ENCODE measurements at places on chromosomes 4 and X. TPM values are rescaled to one million over a fixed set of nuclear protein-coding genes. Genes with fewer than 3 reads are reported as not detected.

DNA sequence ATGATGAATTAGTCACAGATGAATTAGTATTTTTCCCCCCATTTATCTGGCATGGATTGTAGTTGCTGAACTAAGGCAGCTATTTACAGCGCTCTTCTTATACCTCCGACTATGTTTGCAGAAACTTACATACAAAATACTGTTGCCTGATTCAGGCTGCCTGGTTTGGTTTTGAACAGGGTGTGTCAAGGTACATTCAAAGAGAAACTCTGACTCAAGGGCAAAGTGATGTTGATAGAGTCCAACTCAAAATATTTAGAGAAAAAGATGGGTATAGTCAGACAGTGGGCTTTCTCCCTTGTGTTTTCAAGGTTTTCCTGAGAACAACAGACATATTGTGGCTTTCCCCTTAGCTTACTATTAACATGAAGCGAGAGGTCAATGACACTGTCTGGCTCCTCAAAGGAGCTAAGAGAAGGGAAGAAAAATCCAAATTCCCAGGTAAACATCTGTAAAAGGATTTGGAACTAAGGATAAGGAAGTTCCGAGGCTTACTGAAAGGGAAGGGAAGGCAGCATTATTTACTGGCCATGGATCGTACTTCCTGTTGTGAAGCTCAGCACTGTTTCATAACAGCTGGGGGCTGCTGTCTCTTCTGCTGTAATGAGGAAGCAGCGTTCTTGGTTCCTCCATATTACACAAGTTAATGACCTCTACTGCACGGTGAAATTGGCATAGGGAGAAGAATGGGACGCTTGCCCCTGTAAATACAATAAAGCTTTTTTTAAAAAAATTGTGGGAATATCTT, 30.9 kb downstream of the FAM9C start:
- H3K36me3 ChIP-seq, result no peaks in the 10 kb centered on the region
- peaks cover 36% of the 10 kb centered on the region for H3K4me1 ChIP-seq
- peak overlapping the region; percentile 25 for H3K27ac ChIP-seq
- H3K27me3 ChIP-seq, result no peaks in the 10 kb centered on the region

GRCh38 chr4:1381944-1382541, 24.2 kb downstream of the NKX1-1 start:
- no peaks in the 10 kb centered on the region for H3K27me3 ChIP-seq
- H3K36me3 ChIP-seq, result no peaks in the 10 kb centered on the region
- peak overlapping the region; percentile 65 for H3K27ac ChIP-seq
- no peak for DNase-seq
- no peaks in the 10 kb centered on the region for H3K4me1 ChIP-seq

GRCh38 chr4:72323227-72323626, 245.8 kb downstream of the ADAMTS3 start:
- H3K27me3 ChIP-seq, result no peaks in the 10 kb centered on the region
- H3K36me3 ChIP-seq, result no peaks in the 10 kb centered on the region
- no peak for DNase-seq
- no peak overlapping the region for H3K27ac ChIP-seq
- H3K4me3 ChIP-seq, result no peak overlapping the region
- no peaks in the 10 kb centered on the region for H3K4me1 ChIP-seq

- no peak overlapping the region for H3K27ac ChIP-seq
- H3K27me3 ChIP-seq, result peaks cover 11% of the 10 kb centered on the region
- no peak overlapping the region for H3K4me3 ChIP-seq
- H3K4me1 ChIP-seq, result no peaks in the 10 kb centered on the region
Observed at GRCh38 chr4:107792711-107793110, 32.0 kb upstream of the SGMS2 start.

DNA sequence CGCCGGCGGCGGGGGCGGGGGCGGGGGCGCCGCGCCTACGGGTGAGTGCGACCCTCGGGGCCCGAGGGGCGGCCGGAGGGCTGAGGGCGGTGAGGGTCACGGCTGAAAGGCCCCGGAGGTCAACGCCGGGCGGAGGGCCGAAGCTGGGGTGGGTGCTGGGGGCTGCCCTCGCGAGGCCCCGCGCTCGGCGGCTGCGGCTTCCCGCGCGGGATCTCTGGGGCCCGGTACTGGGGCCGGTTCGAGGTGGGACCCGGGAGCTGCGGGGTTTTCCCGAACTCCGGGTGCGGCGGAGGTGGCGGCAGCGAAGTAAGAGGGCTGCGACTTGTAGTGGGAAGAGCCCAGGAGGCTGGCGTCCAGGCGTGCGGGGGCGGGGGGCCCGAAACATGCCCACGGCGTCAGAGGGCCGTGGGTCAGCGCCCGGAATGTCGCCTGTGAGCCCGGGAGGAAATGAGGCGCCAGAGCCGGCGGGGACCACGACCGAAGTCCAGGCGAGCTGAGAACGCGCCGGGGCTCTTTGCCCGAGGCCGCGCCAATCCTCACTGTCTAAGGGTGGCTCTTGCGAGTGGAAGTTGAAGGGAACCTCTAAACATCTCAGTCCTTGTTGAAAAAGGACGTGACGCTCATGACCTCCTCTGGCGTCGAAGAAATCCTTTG, 407 bp downstream of the IL13RA1 start:
- H3K4me3 ChIP-seq, result peak overlapping the region; percentile 79
- H3K27ac ChIP-seq, result peak overlapping the region; percentile 89
- H3K4me1 ChIP-seq, result peaks cover 62% of the 10 kb centered on the region
- no peak for DNase-seq
- H3K36me3 ChIP-seq, result no peaks in the 10 kb centered on the region
- H3K27me3 ChIP-seq, result no peaks in the 10 kb centered on the region

DNA sequence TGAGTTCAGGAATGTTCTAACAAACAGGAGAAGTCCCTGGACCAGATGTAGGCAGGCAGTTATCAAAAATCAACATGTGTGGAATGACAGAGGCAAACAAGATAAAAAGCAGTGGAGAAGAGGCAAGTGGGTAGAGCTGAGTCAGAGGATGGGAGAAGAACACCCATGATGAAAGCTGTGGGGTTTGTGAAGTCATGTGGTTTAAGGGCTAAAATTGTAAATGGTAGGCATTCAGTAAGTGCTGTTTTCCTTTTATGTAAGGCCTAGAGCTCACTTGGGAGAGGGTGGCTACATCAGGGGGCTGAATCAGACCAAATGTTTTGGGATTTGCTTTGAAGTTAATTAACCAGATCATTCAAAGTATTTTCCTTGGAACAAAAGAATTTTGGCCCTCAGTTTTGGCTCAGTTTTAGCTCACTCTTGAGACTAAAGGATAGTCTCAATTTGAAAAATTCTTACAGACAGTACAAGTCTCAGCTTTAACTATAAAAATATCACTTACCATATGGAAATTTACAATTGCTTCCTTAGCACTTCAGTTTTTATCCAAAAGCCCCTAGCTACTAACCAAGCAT, 114.5 kb upstream of the PCDH7 start:
- H3K36me3 ChIP-seq, result no peaks in the 10 kb centered on the region
- no peaks in the 10 kb centered on the region for H3K4me1 ChIP-seq
- H3K27ac ChIP-seq, result no peak overlapping the region

DNA sequence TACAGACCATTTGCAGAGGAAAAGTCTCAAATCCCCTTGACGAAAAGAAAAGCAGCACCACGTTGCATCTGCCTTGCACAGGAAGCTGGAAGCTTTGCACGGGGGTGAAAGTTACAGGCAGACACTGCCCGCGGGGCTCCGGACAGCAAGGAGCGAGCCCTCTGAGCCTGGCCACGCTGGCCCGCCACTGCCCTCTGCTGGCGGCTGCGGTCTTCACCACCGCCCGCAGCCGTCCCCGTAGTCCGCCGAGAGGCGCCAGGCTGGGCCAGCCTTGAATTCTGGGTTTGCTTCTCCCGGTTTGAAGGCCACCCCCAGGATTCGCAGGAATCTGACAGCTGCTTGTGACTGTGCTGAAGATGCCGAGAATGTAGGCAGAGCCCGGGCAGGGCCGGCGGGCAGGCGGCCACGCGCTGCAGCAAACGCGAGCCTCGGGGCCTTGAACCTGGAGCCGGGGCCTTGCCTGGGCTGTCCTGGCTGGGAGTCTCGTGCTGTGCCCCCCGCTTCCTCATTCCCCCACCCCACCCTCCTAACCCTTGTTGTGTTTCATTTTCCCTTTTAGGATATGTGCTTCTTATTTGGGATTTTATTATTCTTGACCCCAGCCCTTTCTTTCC, 49.2 kb downstream of the ENPP6 start:
- no peak overlapping the region for H3K4me3 ChIP-seq
- H3K27ac ChIP-seq, result no peak overlapping the region
- peaks cover 5% of the 10 kb centered on the region for H3K4me1 ChIP-seq
- peaks cover 5% of the 10 kb centered on the region for H3K36me3 ChIP-seq
- H3K27me3 ChIP-seq, result peaks cover 75% of the 10 kb centered on the region

- no peak overlapping the region for H3K4me3 ChIP-seq
- H3K27ac ChIP-seq, result no peak overlapping the region
- H3K4me1 ChIP-seq, result peaks cover 3% of the 10 kb centered on the region
Observed at GRCh38 chr4:25977397-25978170, 63.6 kb downstream of the SMIM20 start.

DNA sequence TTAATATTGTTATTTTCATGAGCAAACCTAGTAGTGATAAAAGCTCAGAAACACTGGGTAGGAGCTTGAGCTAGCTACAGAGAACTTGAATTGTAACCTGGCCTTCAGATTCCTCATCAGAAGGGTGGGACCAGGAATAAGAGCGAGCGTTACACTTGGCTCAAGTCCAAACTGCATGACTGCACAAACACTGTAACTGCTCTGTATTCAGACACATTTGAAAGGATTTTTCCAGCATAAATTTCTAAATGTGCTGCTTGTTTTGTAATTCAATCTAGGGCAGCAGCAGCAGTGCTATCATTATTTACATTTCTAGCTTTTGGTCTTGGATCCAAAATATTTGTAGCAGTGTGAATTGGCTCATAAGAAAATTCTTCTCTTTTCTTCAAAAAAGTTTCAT, 133.0 kb upstream of the TMLHE start:
- H3K4me1 ChIP-seq, result no peaks in the 10 kb centered on the region
- no peak overlapping the region for H3K27ac ChIP-seq
- DNase-seq, result no peak
- peaks cover 6% of the 10 kb centered on the region for H3K36me3 ChIP-seq
- H3K27me3 ChIP-seq, result peaks cover 6% of the 10 kb centered on the region
- H3K4me3 ChIP-seq, result no peak overlapping the region

DNA sequence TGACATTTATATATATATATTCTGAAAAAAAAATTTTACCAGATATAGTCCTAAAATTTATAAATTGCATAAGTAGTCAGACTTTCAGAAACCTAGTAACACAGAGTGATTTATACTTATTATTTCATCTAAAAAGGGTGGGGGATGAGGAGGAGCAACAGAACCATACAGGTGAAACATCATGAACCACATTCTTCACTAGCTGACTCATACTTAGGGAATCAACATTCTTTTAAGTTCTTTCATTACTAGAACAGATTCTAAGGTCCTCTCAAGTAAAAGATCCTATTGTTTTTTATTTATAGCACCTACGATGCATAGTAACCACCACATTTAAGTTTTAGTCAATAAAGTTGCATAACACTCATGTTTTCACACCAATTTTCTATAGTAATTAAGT, 166.1 kb downstream of the LRBA start:
- no peak overlapping the region for H3K4me3 ChIP-seq
- H3K4me1 ChIP-seq, result no peaks in the 10 kb centered on the region
- no peak overlapping the region for H3K27ac ChIP-seq
- peaks cover 46% of the 10 kb centered on the region for H3K36me3 ChIP-seq

DNA sequence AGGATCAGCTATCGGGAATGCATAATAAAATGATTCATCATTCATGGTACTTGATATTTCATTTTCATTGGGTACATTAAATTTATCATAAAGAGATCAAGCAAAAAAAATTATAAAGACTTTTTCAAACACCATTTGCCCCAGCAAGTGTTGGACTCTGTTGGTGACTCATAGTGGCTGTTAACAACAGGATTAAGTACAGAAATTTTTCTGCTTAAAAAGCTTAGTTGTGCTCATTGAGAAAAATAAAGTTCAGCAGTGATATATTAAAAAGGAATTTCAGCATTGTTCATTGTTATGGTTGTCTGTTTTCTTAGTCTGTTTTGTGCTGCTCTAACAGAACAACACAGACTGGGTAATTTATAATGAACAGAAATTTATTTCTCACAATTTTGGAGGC, 86.2 kb upstream of the PCDH10 start:
- H3K4me1 ChIP-seq, result no peaks in the 10 kb centered on the region
- no peaks in the 10 kb centered on the region for H3K36me3 ChIP-seq
- DNase-seq, result no peak
- no peak overlapping the region for H3K4me3 ChIP-seq

FREM3 gene
- not detected for polyA plus RNA-seq

SMC1A gene
- 79.1 TPM for polyA plus RNA-seq

DMRTC1B gene
- polyA plus RNA-seq, result 3.9 TPM

SLC9B2 gene
- 17.8 TPM for polyA plus RNA-seq
